Renal pelvis (tissue), 12 donors: ENCODE measurements at places on chromosomes 6 and 20. TPM values are rescaled to one million over a fixed set of nuclear protein-coding genes. Genes with fewer than 3 reads are reported as not detected.
A peak's percentile ranks its signal among the peaks of the same experiment; 100 is the strongest.

The BFSP1 gene
- 4.2 TPM for polyA plus RNA-seq

DNA sequence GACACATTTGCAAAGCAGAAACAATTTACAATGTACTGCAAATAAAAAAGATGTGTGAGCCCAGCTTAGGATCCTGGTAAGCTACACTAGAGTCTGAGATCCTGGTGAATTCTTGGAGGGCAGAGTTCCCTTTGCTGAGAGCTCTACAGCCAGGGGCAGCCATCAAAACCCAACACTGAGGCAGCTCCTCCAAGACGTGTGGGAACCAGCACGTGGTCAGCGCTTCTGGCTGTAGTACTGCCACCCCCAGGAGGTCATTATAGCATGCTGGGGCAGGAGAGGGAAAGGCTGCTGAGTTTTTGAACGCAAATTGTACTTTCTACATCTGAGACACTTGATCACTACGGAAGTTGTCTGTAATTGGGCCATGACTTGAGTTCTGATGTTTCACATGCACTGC, 131.5 kb downstream of the INSM1 start:
- DNase-seq, result no peak

DNA sequence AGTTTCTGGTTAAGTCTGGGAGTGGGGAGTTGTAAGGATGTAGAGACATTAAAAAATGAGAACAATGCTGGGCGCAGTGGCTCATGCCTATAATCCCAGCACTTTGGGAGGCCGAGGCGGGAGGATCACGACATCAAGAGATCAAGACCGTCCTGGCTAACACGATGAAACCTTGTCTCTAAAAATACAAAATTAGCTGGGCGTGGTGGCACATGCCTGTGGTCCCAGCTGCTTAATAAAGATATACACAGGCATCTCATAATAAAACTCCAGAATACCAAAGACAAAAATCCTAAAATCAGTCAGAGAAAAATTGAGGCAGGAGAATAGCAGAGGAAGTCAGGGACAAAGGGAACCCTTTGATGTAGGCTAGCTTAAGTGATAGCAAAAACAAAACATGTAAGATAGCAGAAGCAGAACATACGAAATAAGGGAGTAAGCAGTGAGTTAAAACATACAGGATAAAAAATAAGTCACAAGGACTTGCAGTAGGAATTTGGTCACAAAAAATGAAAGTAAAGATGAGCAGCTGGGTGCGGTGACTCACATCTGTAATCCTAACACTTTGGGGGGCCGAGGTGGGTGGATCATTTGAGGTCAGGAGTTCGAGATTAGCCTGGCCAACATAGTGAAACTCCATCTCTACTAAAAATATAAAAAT, 23.6 kb downstream of the DDX43 start:
- DNase-seq, result no peak

The DCDC2 gene
- polyA plus RNA-seq, result 110 TPM

- no peak for DNase-seq
These were observed 35.1 kb upstream of the SALL4 start for GRCh38 chr20:51837436-51837835.

GRCh38 chr6:105484238-105485161, 81.6 kb upstream of the PREP start:
- DNase-seq, result peak; percentile 55

- DNase-seq, result no peak
These were observed 74.7 kb downstream of the LYRM2 start for GRCh38 chr6:89563866-89564265.

The TENT5A gene
- 5.3 TPM for polyA plus RNA-seq

DNA sequence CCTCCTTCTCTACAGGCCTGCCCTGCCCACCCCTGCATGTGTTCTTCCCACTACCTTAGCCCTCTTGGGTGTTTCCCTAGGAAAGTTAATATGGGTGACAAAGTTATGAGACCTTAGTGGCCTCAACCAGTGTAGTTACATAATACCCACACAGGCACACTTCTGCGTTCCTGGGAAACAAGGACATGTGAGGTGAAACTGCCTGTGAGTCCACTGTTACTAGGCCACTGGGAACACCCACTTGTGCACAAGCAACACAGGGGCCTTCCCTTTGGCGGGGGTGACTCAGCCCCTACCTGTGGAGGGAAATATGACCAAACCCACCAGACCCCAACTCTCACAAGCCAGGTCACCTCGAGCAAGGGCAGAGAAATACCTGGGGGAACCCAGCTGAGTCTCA, 12.8 kb downstream of the PI16 start:
- DNase-seq, result no peak
